ENCODE measurements at places on chromosomes 6 and 20. TPM values are rescaled to one million over a fixed set of nuclear protein-coding genes. Genes with fewer than 3 reads are reported as not detected.

The CCM2L gene
- not detected for total RNA-seq

The CDH26 gene
- total RNA-seq = not detected

The KIF25 gene
- 0.39 TPM for total RNA-seq

GRCh38 chr6:71383476-71383875, 94.9 kb downstream of the OGFRL1 start:
- DNase-seq = peak; percentile 16

DNA sequence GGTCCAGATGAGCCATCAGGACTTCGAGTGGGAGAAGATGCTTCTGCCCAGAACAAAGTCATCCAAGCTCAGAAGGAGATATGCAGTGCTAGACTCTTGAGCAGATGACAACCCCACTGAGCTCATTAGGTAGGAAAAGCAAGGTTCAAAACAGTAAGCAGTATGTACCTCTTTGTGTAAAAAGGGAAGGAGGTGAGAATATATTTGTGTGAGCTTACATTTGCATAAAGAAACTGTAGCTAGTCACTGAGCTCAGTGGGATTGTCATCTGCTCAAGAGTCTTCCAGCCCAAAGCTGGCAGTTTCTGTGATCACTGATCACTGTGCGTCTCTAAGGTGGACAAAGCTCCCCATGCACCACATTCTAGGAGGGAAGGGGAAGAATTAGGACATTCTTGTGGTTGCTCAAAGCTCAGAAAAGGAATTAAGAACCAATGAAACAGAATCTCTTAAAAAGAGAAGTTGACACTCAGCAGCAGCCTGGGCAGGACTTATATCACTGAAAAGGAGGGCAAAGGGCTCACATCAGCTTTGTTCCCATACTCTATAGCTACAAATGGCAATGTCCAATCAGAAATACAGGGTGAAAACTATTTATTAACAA, 90.0 kb upstream of the MAFB start:
- no peak for DNase-seq

DNA sequence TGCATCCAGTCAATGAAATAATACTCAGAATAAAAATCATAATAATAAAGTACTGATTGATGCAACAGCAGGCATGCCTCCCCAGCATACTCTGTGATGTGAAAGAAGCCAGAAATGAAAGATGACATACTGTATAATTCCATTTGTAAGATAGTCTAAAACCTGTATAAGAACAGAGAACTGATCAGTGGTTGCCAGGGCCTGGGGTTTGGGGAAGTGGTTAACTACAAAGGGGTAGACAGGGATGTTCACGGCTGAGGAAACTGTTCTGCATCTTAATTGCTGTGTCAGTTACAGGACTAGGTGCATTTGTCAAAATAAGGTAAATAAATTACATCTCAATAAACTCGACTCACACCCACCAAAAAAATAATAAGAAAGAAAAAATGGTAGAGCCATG, 81.3 kb upstream of the BMP2 start:
- no peak for DNase-seq

GRCh38 chr6:107421696-107422256, 37.6 kb downstream of the PDSS2 start:
- DNase-seq = no peak

DNA sequence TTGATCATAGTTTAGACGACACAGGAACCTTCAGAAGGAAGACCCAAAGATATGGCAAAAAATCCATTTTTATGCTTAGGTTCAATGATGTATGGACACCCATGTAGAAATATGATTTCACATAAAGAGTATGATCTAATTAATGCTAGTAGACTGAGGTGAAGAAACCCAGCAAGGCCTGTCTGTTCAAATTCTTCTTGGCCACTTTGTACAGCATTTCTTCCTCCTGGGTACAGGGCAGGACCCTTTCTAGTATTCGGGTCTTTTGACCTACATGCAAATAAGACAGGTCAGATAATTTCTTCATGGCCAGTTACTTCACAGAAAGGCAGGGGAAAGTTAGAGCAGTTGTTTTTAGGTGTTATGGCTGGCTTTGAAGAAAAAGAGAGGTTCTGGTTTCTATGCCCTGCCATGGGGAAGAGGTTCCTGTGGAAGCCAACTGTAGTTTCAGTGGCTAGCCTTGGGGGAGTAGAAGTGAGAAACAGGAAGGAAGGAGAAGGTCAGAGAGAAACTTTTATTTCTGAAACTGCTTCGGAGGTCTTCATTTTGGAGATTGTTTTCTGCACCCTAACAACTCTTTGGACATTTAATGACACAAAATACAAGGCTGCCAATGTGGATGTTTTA, 208.3 kb downstream of the PTPRK start:
- no peak for DNase-seq
